ENCODE measurements at places on chromosomes 4 and X.

DNA sequence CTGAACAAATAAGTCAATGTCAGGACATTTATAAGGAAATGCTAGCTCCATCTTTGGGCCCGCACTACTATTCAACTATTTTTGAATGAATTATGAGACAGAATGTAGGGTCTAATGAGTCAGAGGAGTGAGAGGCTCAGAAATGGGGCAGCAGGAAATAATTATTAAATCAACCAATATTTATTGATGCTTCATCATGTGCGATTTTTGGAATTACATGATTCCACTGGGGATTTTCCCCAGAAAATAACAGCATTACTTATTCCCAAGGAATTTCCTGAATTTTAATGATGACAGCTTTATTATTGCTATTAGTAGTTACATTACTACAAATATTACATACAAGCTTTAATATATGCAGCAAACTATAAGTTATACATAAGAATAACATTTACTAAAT lies 49.3 kb upstream of the PHF8 start:
- no peak for DNase-seq

DNA sequence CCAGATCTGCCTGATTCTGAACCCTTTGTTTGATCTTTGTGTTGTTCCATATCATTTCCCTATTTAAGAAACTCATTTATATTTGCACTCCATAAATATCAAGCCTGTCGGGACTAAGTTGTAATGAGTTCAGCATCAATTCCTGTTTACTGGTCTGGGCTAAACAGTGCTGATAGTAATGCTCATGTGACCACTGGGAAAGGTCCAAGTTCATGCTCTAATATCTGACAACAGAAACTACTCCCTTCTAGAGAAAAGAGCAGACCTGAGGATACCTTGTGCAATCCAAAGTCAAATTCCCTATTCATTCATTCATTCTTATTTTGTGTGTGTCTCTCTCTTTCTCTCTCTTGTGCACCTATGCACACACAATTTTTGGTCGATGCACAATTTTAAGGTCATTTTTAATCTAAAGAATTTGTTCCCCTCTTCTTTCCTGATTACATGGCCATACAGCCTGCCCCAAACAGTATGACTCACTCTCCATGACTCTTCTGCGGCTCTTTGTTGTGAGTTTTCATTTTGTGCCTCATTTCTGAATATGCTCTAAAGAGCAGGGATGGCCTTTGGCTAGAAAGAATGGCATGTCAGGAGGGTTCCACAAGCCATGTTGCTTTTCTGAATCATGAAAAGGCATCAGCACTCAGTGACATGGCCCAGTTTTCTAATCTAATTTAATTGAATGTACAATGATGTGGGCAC lies 664.3 kb downstream of the RPA4 start:
- DNase-seq: no peak

DNA sequence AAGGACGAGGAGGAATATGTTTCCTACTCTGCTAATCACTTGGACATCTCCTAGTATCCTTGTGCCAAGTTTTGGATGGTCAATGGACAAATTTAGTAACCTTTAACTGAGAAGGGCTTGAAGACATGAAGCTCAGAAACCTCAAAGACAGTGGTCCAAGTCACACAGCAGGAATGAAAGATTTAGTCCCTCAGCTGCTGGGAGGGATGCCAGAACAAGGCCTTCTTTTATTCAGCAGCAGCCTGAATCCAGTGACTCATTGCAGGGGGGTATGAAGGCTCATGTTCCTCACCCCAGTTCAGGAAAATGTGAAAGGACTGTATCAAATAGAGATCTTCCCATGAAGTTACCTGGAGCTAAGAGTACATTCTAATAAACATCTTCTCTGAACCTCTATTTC lies 214.9 kb upstream of the UGT8 start:
- DNase-seq: no peak

- no peak for DNase-seq
Measured at GRCh38 chrX:110265661-110266060, 52.2 kb downstream of the AMMECR1 start.

DNA sequence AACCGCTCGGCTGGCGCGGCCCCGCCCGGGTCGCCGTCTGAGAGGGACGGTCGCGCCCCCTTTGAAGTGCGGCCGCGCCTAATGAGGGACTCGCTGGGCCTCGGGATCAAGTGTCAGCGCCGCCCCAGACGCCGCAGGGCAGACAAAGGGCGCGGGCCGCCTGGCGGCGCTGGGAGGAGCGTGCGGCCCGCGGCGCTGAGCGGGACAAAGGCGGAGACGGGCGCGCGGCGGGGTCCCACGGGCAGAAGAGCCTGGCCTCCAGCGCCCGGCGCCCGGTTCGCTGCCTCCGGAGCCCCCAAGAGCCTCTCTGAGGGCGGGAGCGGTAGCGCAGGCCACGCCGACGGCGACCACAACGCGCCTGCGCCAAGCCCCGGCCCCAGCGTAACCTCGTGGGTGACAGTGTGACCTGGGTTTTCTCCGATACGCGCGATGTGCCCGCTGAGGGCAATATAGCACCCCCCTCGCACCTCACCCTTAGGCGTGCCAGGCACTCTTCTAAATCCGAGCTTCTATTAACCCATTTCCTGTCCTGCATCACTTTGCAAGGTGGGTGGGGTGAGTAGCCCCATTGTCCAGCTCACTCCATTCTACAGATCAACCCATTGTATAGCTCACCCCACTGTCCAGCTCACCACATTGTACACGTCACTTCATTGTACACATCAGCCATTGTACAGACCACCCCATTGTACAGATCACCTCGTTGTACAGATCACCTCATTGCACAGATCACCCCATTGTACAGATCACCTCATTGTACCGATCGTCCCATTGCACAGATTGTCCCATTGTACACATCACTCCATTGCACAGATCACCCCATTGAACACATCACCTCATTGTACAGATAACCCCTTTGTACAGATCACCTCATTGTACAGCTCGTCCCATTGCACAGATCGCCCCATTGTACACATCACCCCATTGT lies 33.7 kb upstream of the STX18 start:
- no peak for DNase-seq
